Renal cortex interstitium (tissue), 15 donors: ENCODE measurements at places on chromosomes 13 and 19. TPM values are rescaled to one million over a fixed set of nuclear protein-coding genes. Genes with fewer than 3 reads are reported as not detected.

GRIK5 gene
- polyA plus RNA-seq = 33.6 TPM

CRB3 gene
- 32.0 TPM for polyA plus RNA-seq

OR7C1 gene
- 0.12 TPM for polyA plus RNA-seq

PLPPR3 gene
- 15.8 TPM for polyA plus RNA-seq

ZNF844 gene
- 27.1 TPM for polyA plus RNA-seq

GRCh38 chr19:28605501-28606268 lies 607.3 kb downstream of the UQCRFS1 start:
- DNase-seq = no peak

- DNase-seq = no peak
Measured at GRCh38 chr13:74573654-74574053, 439.4 kb upstream of the KLF12 start.

DNA sequence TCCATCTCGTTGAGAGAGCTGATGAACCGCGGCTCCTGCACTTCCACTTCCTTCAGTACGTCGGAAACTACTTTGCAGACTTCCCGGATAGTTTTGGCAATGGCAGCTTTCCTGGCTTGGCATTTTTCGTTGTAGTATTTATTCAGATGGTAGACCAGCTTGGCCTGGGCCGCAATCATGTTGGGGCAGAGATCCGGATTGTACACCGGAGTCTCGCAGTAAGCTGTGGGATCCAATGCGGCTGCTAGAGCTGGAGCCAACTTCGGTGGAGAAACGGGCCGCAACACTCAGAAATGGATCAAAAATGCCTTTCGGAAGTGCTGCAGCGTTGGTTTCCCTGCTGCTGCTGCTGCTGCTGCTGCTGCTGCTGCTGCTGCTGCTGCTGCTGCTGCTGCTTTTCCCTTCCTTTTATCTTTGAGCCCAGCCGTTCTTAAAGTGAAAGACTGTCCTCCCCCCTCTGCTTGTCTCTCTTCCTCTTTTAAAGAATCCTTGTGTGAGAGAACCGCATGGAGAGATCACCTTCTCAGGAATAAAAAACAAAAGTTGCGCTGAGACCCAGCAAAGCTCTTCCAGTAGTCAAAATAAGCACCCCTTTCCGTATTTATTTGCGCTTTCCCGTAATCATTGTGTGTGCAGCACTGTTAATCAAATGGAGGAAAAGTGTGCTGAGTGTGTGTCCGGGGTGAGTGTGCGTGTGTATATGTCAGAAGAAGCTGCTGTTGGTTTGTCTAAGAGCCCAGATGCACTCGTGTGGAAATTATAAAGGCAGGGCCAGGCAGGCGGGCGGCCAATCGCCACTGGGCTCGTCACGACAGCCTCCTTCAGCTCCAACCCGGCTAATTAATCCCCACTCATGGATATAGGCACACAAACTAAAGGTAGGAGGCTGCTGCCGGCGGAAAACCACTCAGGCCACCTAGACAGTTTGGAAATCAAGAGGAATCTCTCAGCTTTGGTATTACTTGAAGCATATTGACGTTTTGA lies at the start of gene MAB21L1:
Gene MAB21L1, minus strand, starts transcription at position 730 of the 984 bp plus-strand sequence. Its CDS starts 551 bp downstream, at position 179.
- DNase-seq = no peak

GRCh38 chr13:106484084-106484483 lies 51.4 kb downstream of the EFNB2 start:
- no peak for DNase-seq

DNA sequence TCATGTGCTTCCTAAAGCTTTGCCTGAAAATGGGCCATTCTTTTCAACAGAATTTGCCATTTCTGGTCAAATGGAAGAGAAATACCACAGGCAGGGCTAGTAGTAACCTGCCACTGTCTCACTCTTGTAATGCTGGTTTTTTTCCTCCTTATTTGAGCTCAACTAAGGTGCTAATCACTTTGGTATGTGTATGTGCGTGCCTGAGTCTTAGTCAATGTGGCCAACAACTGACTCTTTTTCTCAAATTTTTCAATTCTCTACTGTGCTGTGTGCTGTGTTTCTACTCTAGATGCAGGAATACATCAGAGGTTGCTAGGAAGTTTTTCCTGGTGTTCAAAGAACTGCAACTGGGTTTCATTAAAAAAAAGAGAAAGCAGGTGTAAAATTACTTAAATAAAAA lies 870.2 kb downstream of the EFNB2 start:
- no peak for DNase-seq

GRCh38 chr13:24040835-24041234 lies 119.7 kb upstream of the SPATA13 start:
- no peak for DNase-seq

GRCh38 chr19:55071129-55071502 lies 4.6 kb upstream of the EPS8L1 start:
- no peak for DNase-seq

- peak; percentile 41 for DNase-seq
Measured at GRCh38 chr19:50896591-50897190, 14.5 kb downstream of the KLK4 start.

GRCh38 chr13:111661052-111661451 lies 340.6 kb downstream of the TEX29 start:
- no peak for DNase-seq

GRCh38 chr13:43298816-43299215 lies 275.4 kb downstream of the DNAJC15 start:
- DNase-seq = no peak

DNA sequence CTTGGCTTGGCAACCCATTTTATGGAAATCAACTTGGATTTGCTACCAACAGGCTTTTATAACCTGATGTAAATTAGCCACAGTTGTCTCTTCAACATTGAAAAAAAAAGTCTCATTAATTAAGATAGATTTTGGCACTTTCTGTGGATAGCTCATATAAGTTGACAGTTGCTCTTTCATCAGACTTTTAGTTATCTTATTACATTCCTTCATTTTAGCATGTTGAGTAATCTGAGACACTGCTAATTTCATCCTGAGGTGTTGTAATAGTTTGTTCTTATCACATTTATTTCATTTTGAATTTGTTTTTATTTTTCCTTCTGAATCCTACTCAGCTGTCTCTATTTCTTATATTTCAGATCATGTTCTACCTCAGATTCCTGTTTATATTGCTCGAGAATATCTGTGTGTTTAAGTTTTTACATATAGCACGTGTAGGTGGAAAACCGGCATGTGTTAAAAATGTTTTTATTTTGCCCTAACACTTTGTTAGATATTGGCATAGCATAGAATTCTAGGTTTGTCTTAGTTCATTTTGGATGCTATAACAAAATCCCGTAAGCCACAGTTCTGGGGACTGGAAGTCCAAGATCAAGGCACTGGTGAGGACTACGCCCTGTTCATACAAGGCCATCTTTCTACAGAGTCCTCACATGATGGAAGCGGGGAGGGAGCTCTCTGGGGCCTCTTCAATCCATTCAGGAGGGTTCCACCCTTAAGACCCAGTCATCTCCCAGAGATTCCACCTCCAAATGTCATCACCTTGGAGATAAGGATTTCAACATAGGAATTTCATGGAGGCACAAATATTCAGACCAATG lies 239.4 kb downstream of the COL4A1 start:
- no peak for DNase-seq

GRCh38 chr13:43942286-43942685 lies 62.6 kb downstream of the LACC1 start:
- DNase-seq = no peak

DNA sequence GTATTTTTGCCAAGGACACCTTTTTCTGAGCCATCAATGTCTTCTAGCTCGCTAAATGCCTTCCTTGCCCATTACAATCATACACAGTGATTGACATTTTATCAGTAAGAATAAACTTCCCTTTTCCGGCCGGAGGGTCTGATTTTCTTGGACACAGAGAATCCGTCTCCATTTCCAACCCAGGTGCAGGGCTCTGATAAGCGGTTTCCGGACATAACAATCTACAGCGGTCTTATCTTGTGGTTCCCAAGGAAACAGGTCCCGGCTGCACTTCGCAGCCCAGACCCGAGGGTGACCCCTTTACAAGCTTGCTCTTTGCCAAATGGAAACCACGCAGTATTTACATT lies 5.1 kb upstream of the ZNF77 start:
- DNase-seq = no peak

- no peak for DNase-seq
Measured at GRCh38 chr13:48412881-48413351, at the start of gene LPAR6. Gene LPAR6, minus strand, starts transcription at chr13:48413113. Its CDS starts 690 bp downstream, at chr13:48412423.
